ENCODE measurements at places on chromosomes 4 and X.

- no peak for DNase-seq
Measured at GRCh38 chr4:146335763-146336409, 121.5 kb downstream of the REELD1 start.

DNA sequence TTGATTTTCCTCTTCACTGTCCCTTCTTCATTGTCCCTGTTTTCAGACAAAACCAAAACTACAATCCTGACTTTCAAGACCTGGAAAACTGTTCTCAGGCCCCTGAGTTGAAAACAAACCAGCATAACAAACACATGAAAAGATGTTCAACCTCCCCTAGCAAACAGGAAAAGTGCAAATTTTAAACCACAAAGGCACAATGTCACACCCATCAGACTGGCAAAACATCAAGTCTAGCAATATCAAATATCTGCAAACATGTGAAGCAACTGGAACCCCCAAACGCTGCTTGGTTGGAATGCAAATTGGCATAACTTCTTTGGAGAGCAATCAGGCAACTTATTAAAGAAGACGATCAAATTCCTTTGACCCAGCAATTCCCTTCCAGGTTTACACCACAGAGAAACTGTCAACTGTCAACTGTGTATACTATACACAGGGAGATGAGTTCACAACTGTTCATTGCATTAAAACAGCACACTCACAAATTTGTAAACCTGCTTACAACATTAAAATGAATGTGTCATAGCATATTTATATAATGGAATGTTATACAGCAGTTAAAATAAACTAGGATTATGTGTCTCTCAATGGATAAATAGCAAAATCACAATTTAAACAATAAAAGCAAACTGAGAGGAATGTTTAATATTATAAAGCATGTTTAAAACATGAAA, 7.0 kb downstream of the USP46 start:
- DNase-seq = no peak

DNA sequence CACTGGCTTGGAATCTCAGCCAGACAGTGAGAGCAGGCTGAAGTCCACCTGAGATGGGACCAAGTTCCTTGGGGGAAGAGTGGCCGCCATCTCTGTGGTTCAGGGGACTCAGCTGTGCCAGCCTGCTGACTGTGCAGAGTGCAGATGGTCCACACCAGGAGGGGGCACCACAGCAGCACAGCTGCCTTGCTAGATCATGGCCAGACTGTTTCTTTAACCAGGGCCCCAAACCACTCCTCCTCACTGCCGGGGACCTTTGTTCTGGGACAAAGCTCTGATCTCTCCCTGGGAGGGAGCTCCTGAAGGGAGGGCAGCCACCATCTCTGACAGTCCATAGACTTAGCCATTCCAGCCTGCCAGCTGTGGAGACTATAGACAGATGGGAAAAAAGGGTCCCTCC, 2189.6 kb downstream of the PCDH7 start:
- DNase-seq = no peak

DNA sequence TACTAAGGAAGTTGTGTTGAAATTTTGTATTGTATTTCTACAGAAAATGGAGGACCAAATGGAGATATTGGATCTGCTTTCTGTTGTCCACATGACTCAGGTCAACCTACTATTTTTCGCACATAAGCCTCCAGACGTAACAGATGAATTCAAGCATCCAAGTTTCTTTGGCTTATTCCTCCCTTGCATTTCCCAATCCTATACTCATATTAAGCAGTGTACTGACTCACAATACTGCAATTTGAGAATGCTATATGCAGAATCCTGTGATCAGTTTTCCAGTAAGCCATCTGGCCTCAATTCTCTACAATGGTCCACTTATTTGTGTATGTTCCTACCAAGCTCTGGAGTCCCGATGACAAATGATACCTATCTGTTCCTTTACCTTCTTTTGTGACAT, 75.7 kb downstream of the ASB9 start:
- DNase-seq = no peak

GRCh38 chr4:135382280-135382959, 1180.8 kb upstream of the PABPC4L start:
- no peak for DNase-seq

DNA sequence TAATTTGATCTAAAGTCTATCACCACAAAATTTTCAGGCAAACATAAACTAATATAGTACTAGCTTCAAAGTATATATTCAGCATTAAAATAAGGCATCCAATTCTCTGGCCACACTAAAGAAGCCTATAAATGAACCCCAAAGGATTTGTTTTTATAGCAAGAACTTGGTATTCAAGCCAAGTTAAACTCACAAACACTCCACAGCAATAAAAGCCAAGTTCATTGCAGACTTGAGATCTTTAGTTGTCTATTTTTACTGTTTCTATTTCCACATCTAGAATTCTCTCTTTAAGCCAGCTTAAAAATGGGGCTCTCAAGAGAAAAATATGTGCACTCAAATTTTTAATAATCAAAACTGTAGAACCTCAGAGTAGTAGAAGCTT, 51.1 kb downstream of the WDFY3 start:
- DNase-seq = no peak

GRCh38 chr4:184012937-184013336, 107.8 kb downstream of the STOX2 start:
- DNase-seq = no peak

DNA sequence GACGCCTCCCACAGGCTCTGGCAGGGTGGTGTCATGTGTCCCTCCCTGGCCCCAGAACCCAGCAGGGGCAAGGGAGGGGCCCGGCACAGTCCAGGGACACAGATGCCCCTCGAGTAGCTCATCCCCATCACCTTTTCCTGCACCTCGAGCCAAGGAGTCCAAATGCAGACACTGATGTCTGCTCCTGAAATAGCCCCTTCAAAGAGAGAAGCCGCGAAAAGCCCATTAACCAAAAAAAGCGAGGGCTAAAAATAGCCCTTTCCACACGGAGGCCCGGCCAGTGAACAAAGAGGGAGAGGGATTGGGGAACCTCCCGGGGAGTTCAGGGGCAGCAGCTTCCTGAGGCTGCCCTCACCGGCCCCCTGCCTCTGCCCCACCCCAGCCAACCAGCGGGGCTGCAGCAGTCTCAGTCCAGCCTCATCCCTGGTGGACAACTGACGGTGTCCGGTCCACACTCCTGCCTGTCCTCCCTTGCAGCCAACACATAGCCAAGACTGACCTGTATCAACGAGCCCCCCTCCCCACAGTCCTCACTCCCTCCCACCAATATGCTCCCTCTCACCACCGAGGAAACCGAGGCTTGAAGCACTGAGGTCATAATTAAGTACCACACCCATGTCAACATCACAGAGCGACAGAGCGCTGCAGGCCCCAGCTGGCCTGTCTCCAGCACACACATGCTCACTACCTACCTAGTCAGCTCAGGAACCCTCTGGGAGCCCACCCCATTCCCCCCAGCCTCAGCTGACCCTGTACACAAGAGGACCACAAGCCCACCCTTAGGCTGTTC, 23.9 kb downstream of the WDR1 start:
- no peak for DNase-seq

- DNase-seq = no peak
Measured at GRCh38 chr4:94214703-94215319, 7.1 kb downstream of the SMARCAD1 start.

DNA sequence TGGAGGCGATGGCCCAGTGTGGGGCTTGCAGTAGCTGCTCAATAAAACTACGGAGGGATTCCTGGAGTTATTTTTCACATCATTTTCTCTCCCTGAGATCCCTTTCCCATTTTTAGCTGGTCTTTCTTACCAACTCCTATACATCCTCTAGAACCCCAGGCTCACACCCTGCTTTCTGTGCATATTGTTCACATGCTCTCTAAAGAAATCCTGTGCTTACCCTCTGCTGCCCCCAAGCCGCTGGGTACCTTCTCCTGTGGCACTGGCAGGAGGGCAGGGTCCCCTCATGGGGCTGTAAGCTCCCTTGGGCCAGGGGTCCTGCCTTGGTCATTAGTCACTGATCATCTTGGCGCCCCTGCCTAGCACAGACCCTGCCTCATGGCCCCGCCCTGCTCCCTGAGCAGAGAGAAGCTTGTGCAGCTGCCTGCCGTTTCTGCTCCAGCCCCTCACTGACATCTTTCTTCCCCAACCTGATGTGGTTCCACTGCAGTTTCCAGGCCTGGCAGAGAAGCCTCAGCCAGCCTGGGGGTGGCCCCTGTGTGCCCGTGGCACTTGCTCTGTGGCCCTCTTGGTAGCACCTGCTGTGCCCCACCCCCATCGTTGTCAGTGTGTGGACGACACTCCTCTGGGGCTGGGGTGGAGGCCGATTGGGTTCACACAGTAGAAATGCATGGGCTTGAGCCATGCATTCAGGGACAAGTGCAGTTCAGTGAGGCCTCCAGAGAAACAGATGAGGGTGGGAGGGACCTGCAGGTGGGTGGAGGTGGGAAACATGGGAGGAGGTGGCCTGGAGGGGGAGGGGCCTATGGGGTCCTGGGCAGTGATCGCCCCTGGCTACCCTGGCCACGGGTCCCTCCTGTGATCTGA, 69.5 kb downstream of the WFS1 start:
- DNase-seq = no peak

GRCh38 chrX:16797841-16798240, 11.6 kb downstream of the TXLNG start:
- no peak for DNase-seq

DNA sequence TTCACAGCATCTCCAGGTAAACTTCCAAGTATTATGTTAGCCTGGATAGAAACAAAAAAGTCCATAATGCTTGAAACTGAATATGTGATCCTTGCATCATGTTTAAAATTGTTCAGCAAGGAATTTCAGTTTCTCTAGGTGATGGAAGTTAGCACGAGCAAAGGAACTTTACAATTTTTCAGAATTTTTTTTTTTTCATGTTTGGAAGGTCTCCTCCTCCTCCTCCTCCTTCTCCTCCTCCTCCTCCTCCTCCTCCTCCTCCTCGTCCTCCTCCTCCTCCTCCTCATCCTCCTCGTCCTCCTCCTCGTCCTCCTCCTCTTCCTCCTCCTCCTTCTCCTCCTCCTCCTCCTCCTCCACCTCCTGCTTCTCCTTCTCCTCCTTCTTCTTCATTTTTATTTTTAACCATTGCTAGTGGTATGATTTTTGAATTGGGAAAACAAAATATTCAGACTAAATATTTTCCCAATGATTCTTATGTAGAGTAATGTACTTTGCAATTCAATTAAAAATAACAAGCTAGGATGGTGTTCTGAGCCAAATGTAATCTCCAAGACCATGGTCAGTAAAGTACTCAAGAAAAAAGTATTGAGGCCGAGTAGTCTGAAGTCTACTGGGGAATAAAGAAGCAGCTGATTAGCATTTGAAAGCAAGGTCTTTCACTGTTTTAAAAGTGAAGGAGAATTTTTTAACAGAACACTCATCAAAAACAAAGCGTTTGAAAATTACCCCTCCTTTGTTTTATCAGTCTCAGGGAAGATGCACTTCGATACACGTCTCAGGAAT, 420.9 kb upstream of the ATOH1 start:
- DNase-seq = no peak

- no peak for DNase-seq
Measured at GRCh38 chrX:142084611-142085010, 120.5 kb downstream of the MAGEC2 start.

- no peak for DNase-seq
Measured at GRCh38 chrX:7347465-7347864, 199.5 kb upstream of the PUDP start.

DNA sequence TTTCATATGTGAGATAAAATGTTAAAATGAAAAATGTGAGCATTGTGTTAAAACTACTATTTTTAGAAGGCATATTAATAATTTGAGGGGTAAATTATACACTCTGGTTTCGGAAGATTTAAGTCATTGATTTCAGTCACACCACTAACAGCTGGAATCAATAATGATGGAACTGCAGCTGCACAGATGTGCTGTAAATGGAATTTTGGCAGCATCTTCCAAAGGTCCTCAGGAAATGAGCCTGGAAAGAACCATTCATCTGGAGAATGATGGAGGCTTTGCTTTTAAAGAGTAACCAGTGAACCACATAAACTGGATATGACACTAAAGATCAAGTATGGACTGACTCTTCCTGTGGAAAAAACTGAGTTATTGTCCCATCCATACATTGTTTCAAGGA, 759.0 kb upstream of the EPHA5 start:
- DNase-seq = no peak

- no peak for DNase-seq
Measured at GRCh38 chrX:49233887-49234555, 881 bp upstream of the CACNA1F start.

Data from NCI-H1694 (cell line).